Amniotic stem cell (primary cell): ENCODE measurements at places on chromosomes 1 and 21.
A peak's percentile ranks its signal among the peaks of the same experiment; 100 is the strongest.

DNA sequence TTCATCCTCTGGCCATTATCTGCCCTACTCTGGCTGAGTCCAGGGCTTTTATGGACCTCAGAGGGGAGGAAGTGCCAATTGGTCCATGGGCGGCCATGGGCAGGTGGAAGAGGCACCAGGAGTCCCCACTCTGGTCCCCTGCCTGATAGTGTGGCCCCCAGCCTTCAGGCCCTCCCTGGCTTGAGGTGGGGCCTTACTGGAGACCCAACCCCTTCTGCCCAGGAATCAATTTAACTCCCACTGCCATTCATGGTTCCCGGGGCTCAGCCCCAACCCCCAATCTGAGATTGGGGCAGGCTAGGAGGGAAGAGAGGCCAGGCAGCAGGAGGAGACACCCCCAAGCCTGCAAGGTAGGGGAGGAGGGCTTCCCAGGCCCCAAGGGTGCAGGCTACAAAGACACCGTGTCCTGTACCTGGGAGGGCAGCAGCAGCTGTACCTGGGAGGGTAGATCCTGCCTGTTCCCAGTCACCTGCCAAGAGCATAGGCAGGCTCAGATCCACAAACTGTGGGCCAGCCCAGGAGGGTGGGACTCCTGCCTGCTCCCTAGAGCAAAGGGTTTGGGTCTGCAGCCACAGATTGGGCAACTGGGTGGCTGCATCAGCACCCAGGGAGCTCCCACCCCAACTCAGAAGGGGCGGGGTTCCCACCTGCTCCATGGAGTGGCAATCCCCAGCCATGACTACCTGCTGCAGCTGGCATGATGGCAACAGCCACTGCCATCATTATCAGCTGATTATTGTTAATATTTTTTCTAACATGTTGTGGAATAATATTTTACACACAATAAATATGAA lies 1044.1 kb upstream of the B3GALT2 start:
- DNase-seq, result no peak

- no peak for DNase-seq
Measured at GRCh38 chr1:3323021-3323795, 131.3 kb upstream of the ARHGEF16 start.

- no peak for DNase-seq
Measured at GRCh38 chr1:25456502-25456901, 25.8 kb downstream of the MACO1 start.

DNA sequence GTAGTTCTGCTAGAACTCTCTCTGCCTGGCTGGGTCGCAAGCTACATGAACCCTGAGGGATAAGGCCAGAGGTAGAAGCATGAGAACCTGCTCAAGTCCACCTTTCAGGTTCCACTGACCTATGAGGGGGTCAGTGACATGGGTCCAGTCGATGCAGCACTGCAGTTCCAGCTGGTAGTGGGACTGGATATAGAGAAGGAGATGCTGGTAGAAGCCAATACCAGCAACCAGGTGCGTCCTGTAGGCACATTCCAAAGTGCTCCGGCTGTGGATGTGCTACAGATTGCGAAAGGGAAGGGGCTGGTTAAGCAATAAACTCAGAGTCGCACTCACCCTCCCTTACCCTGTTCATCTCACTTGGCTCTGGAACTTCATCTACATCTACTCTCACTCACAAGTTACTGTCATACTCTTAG lies 5.7 kb downstream of the SMG5 start:
- DNase-seq, result no peak

DNA sequence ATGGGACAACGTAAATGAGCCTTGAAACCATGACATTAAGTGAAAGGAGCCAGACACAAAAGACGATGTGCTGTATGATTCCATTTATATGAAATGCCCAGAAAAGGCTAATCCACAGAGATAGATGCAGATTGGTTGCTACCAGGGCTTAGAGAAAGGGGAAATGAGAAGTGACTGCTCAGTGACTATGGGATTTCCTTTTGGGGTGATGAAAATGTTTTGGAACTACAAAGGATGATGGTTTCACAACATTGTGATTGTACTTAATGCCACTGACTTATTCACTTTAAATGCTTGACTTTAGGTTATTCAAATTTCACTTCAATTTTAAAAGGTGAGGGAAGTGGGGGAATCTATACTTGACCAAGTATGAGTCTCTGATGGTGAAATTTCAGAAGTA lies 414.3 kb downstream of the SETD4 start:
- DNase-seq, result no peak

- no peak for DNase-seq
Measured at GRCh38 chr1:150813028-150813707, 5.1 kb upstream of the CTSK start.

DNA sequence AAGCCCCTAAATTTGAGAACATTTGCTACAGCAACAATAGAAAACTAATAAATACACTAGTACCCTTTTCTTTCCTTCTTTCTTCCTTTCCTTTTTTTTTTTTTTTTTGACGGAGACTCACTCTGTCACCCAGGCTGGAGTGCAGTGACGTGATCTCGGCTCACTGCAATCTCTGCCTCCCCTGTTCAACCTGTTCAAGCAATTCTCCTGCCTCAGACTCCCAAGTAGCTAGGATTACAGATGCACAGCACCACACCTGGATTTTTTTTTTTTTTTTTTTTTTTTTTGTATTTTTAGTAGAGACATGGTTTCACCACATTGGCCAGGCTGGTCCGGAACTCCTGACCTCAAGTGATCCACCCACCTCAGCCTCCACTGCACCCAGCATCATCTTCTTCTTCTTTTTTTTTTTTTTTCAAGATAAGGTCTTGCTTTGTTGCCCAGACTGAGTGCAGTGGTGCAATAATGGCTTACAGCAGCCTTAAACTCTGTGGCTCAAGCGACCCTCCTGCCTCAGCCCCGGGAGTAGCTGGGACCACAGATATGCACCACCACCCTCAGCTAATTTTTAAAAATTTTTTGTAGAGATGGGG lies 19.6 kb upstream of the CBR3 start:
- DNase-seq, result no peak

GRCh38 chr1:247862756-247863155 lies 5.8 kb downstream of the TRIM58 start:
- no peak for DNase-seq

GRCh38 chr1:15557594-15557993 lies 27.3 kb downstream of the AGMAT start:
- no peak for DNase-seq

GRCh38 chr1:41093826-41094225 lies 72.3 kb upstream of the SLFNL1 start:
- no peak for DNase-seq

- DNase-seq, result no peak
Measured at GRCh38 chr1:67441183-67441582, 11.0 kb upstream of the SERBP1 start.

- no peak for DNase-seq
Measured at GRCh38 chr1:154358519-154358918, 33.2 kb downstream of the ATP8B2 start.

DNA sequence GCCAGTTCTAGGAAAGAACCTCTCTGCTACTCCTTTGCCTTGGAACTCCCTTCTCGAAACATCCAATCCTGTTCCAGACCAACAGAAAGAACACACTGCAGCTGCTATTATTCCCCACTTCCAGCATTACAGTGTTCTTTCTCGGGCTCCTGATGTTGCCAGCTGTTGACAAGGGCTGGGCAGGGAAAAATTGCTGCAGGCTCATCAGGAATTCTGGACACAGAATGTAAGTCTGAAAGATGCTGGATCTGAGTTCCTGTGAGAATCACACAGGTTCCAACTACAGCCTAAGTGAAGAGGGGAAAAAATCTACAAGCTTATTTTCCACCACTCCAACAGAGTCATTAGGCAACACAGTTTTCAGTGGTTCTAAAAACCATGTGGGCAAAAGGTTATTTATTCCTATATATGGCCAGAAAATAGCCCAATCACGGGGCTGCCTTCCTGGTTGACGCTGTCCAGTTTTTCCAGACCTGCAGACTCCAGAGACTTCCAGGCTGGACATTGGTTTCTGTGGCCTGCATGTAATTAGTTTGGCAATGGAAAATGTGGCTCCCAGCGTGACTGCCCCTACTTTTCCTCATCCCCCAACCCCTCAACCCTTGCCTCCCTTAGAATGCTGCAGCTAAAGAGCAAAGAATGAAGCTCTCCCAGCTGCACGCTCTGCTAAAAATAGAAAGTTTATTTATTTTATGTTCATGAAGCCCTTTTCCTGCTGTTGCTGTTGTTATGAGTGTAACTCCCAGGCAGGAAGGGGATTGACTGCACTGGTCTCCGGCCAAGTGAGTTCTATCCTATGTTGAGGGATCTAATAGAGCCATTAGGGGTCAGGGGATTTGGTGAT lies 8.3 kb upstream of the KIAA0040 start:
- DNase-seq, result no peak

GRCh38 chr1:155651861-155652661 lies 36.5 kb downstream of the YY1AP1 start:
- no peak for DNase-seq

GRCh38 chr1:16248603-16249516 lies 11.9 kb upstream of the CPLANE2 start:
- no peak for DNase-seq

GRCh38 chr1:113140588-113141446 lies 67.8 kb downstream of the LRIG2 start:
- DNase-seq, result peak; percentile 58

GRCh38 chr1:23578311-23578996 lies 19.2 kb upstream of the ID3 start:
- no peak for DNase-seq

GRCh38 chr1:232853994-232854797 lies 49.0 kb downstream of the MAP10 start:
- DNase-seq, result peak; percentile 91
